ENCODE measurements at places on chromosomes 3 and 15.

DNA sequence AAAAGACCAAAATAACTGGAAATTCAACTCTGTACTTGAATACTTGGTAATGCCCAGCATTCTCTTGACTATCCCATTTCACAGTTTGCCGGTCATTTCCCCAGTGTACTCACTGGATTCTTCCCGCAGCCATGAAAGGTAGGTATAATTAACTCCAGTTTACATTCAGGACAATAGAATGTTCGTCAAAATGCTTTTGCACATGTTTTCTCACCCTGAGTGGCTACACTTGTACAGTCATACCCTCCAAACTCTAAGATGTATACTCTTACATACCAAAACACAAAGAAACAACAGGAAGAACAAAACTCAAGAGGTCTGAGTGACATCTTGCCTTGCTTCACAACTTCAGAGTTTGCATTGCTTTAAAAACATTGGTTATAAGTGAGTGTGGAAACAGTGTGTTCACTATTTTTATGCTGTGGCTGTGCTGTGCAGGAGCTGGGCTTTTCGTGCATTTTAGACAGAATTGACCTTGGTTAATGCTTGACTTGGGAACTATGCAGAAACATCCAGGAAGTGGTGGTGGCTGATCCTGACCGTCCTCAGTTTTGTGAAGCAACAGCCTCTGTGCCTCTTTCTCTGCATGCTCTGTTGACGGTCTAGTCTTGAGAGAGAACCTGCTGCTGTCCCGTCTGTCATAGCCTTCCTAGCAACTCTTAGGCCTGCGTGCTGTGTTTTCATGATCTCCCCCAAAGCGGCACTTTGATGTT, 90.5 kb downstream of the IGF1R start:
- DNase-seq = no peak

- no peak for DNase-seq
Observed at GRCh38 chr3:172520301-172520831, 2.9 kb downstream of the TNFSF10 start.

DNA sequence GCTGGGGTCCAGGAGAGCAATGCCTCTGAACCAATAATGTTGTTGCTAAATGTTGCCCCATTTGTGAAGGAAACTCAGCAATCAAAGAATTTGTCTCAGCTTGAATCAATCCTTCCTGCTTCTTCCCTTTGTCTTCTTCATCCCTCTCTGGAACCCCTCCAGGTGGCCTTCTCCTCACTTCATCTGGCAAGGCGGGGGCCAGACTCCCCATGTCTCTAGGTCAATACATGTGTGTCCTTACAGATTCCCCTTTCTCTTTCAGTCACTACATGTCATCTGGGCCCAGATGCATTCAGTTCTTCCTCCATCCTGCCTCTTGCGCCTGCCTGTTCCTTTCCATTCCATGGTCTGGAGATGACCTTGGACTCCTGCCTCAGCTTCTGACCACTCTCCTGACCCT, 8.0 kb upstream of the LTF start:
- no peak for DNase-seq

DNA sequence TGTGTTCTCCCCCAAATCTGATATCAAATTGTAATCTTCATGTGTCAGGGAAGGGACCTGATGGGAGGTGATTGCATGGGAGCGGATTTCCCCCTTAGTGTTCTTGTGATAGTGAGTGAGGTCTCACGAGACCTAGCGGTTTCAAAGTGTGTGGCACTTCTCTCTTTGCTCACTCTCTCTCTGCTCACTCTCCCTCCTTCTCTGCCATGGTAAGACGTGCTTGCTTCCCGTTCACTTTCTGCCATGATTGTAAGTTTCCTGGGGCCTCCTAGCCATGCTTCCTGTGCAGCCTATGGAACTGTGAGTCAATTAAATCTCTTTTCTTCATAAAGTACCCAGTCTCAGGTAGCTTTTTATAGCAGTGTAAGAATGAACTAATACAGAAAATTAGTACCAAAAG, 30.6 kb upstream of the OR5H6 start:
- no peak for DNase-seq

DNA sequence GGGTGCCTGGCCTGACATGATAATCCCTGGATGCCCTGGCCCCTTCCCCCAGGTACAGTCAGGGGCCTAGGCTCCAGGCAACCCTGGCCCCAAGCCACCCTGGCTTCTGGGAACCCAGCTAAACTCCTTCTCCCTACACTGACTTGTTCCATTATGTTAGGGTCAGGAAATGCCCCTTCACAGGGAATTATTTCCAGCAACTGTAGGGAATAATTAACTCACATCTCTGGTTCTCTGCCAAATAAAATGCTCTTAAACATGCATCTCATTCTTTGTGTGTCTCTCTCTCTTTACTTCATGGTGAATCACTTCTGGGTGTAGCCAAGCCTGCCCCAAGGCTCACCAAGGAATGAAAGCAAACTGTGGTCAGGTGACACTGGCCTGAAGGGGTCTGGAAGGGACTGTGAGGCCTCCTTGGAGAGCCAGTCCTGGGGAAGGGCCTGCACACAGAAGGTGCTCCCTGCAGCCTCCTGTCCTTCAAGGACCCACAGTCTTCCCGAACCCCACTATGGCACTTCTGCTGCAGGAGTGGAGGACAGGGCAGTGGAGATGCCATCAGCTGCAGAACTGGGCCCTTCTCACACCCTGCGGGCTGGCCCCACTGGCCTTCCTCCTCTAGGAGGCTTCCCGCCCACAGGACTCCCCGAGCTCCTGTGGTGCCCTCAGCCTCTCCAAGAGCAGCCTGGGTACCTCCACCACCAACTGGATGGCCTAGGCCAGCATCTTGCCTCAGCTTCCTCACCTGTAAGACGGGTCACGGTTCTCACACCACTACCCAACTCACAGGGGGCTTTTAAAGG, 17.6 kb downstream of the TKT start:
- no peak for DNase-seq

- DNase-seq = no peak
Observed at GRCh38 chr3:115415246-115415996, 207.9 kb upstream of the GAP43 start.

DNA sequence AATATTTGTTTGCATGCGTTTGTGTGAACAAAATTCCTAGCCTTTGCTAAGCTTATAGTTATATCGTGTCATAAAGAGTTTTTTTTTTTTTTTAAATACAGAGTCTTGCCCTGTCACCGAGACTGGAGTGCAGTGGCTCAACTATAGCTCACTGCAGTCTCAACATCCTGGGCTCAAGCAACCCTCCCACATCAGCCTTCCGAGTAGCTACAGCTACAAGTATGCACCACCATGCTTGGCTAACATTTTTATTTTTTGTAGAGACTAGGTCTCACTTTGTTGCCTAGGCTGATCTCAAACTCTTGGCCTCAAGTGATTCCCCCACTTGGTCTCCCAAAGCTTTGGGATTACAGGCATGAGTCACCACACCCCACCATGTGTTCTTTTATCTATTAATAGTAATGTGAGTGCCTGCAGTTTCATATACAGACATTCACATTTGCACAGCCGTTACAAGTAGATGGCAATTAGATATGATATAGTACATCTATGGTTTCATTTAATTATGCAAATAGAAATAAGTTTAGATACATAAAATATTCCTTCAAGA, 848.6 kb downstream of the PDCD6IP start:
- DNase-seq = no peak

DNA sequence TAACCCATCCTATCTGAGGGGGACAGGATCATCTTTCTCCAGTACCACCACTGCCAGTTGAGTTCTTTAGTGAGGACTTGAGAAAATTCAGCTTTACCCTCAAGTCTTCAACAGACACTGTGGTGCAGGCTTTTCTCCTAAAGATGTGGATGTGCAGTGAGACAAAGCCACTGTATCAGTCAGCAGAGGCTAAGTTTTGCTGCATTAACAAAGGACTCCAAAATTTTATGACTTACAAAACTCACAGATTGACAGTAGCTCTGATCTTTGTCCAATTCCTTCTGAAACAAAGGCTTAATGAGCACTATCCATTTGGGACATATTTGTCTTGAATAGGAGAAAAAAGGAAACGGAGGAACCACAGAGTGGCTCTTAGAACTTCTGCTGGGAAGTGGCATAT, 87.9 kb downstream of the MITF start:
- no peak for DNase-seq

- no peak for DNase-seq
Observed at GRCh38 chr3:118501152-118501551, 533.5 kb downstream of the IGSF11 start.

DNA sequence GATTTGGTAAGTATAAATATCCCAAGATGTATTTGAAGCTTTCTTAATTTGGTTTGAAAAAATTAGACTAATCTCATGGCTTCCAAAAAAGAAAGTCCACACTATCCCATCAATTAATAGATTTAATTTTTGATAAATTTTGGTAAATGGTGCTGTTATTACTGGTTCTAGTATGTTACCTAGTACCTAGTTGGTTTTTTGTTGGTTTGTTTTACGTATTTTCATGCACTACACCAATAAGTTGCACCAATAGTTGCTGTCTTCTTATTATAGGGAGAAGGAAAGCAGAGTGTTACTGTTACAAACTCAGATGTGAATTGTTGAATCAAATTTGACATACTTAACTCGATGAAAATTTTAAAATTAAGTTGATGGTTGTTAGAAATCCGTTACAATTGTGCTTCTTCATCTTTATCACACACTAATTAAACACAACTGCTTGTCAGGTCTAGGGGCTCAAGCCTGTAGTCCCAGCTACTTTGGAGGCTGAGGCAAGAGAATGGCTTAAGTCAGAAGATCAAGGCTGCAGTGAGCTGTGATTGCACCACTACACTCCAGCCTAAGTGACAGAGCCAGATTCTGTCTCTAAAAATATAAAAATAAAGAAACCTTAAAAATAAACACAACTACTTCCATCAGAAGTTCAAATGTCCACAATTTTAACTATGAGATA, 23.1 kb upstream of the MBNL1 start:
- DNase-seq = no peak

- DNase-seq = no peak
Observed at GRCh38 chr3:156483002-156483401, 71.9 kb downstream of the SSR3 start.

GRCh38 chr15:100292010-100292409, 49.8 kb downstream of the ADAMTS17 start:
- DNase-seq = no peak

DNA sequence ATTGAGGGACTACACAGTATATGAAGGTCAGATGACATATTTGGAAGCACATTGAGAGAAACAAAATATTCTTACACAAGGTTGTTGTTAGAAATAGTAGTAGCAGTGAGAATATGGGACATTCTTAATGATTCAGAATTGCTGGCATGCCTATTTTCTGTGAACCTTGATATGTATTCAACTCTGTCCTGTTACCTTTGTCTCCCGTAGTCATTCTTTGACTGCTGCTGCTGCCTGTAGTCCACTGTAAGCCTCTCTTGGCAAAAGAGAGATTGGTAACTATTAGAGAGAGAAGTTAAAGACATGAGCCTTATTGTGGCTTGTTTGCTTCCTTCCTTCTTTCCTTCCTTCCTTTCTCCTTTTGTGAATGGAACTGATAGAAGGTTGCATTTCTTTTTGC, 64.5 kb downstream of the TCF12 start:
- DNase-seq = no peak

GRCh38 chr15:71683411-71684274, 126.7 kb upstream of the NR2E3 start:
- no peak for DNase-seq

- peak; percentile 87 for DNase-seq
Observed at GRCh38 chr3:101722394-101723173, 1.8 kb upstream of the CEP97 start.

- no peak for DNase-seq
Observed at GRCh38 chr3:96779810-96780209, 34.6 kb upstream of the EPHA6 start.

DNA sequence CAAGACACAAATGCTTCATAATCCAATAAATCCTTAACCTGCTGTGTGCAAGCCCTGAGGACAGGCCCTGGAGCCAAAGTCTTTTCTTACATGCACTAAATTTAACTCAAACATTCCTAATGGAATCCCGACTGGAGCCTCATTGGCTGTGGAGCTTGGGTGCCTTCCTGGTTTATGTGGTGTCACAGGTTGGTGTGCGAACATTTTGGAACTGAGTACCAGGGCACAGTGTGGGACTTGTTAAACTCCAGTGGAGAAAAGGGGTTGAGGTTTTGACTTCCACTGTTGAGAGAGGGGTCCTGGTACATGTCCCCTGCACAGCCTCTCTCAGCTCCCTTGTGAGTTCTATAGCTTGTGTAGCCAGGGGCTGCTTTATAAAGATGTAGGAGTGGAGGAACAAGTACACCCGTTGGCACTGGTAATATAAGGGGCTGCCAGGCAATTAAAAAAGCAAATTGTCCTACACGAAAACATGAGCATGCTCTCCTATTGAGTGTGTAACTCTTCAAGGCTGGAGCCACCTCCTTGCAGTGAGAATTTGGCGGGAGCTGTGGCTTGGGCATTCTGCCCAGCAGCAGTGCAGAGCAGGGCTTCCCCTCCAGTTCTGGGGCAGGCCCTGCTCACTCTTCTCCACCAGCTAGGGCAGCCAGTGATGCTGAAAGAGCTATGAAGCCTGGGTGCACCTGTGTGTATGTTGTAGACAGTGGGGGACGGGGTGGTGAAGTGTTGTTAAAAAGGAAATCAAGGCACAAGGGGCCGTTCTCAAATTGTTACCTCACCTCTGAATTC, 218.1 kb downstream of the CLSTN2 start:
- DNase-seq = no peak

DNA sequence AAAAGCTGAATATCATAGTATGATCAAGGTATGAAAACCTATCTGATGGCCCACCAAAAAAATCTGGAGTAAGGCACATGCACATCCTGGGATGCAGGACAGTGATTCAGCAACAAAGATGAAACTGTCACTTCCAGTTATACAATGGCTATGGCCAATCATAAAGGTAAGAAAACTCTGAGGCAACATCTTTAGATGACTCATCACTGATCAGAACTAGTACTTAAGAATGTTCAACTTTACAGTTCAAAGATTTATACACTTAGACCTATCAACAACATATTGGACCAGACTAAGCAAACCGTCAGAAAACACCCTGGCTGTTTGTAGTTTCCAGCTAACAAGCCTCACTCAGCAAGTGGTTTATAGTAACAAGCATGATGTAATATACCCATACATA, 21.3 kb upstream of the PLCH1 start:
- no peak for DNase-seq

DNA sequence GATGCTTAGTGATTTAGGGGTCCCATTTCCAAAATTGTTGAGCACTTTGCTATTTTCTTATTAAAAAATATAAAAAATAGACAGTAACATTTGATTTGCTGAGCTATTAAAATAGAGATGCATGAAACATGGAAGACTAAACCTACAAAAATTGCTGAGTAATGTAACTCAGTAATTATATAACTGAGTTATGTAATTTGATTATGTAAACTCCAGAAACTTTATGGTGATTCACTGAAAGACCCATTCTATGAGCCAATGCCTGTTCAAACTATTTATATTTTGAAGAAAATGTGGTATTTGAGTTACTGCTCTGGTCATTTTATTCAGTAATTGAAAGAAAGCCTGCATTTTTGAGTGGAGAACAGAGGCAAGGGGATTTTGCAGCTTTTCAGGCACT, 1221.5 kb upstream of the ALCAM start:
- DNase-seq = no peak
